NCI-H69 (cell line): ENCODE measurements at places on chromosomes 4 and X.

DNA sequence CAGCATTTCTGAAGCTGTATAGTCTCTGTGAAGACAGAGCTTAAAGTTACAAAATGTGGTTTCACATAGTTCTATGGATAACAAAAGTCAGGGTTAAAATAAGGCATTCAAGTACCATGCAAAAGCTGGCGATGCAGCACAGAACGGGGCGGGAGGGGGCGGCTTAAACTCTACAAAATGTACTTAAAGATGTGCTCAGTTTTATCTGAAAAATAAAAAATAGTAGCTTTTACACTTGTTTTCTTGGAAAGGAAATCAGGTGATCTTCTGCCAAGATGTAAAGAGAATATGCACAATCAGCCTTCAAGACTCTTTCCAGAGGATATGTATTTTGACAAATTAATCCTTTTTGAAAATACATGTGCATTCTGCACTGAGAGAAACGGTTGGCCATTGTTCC is 301.7 kb upstream of the EMCN start:
- DNase-seq: no peak

DNA sequence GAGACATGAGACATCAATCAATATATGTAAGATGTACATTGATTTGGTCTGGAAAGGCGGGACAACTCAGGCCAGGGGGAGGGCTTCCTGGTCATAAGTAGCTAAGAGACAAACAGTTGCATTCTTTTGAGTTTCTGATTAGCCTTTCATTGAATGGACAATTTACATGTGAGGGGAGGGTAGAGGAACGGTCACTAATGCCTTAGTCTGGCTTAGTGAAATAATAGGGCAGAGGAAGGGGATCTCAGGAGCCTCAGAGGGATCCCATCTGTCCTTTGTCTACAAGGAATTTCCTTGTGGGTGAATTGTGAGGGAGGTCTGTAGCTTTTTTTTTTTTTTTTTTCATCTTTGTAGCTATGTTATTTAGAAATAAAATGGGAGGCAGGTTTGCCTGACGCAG is 88.3 kb downstream of the GK start:
- no peak for DNase-seq

- peak; percentile 35 for DNase-seq
These were observed 10.4 kb downstream of the RAB9A start for GRCh38 chrX:13699183-13699826.

- DNase-seq: no peak
These were observed 24.7 kb downstream of the ETNPPL start for GRCh38 chr4:108738003-108738706.

GRCh38 chrX:8743126-8743732 is 11.3 kb upstream of the ANOS1 start:
- DNase-seq: peak; percentile 38

DNA sequence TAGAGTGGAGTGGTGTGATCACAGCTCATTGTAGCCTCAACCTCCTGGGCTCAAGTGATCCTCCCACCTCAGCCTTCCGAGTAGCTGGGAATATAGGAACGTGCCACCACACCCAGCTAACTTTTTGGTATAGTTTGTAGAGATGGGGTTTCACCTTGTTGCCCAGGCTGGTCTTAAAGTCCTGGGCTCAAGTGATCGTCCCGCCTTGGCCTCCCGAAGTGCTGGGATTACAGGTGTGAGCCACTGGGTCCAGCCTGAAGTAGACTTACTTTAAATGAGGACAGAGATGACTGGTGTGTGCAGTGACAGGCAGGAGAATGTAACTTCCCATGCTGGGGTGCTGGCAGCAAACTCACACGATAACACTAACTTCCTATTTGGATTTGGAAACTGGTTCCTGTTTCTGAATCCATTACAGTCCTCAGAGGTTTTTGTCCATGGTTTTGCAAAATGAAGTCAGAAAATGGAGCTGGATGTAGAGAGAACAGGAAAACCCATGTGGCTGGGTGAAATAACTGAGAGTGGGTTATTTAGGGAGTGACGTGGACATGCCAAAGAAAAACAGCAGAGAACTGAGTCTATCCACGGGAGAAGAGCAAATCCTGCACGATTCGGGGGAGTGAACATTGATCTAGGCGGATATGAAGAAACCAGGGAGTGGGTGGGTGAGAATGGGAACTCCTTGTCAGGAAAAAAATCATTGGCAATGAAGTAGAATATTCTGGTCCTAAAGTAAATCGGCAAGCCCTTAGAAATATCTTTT is 95.6 kb downstream of the GATB start:
- DNase-seq: no peak
